ENCODE measurements at places on chromosomes 1 and 21. TPM values are rescaled to one million over a fixed set of nuclear protein-coding genes. Genes with fewer than 3 reads are reported as not detected.

The MAP1LC3C gene
- total RNA-seq = not detected

The KLF17 gene
- total RNA-seq = not detected

The PSMG1 gene
- 23.5 TPM for total RNA-seq

The PADI4 gene
- total RNA-seq = 0.40 TPM

The AMIGO1 gene
- 14.2 TPM for total RNA-seq

The EPHA10 gene
- total RNA-seq = 0.11 TPM

The KIF14 gene
- total RNA-seq = 0.21 TPM

The C1QA gene
- 80.5 TPM for total RNA-seq

The FCGR2B gene
- total RNA-seq = 9.1 TPM

The NPR1 gene
- 24.7 TPM for total RNA-seq

The CLEC20A gene
- total RNA-seq = not detected

The SHCBP1L gene
- not detected for total RNA-seq

The FAM151A gene
- 0.15 TPM for total RNA-seq

The CAPN8 gene
- not detected for total RNA-seq

The G0S2 gene
- 414 TPM for total RNA-seq

The CASQ2 gene
- 706 TPM for total RNA-seq

The TRIM63 gene
- total RNA-seq = 194 TPM

The TPR gene
- total RNA-seq = 44.7 TPM
